ENCODE measurements at places on chromosomes 6 and 20.

DNA sequence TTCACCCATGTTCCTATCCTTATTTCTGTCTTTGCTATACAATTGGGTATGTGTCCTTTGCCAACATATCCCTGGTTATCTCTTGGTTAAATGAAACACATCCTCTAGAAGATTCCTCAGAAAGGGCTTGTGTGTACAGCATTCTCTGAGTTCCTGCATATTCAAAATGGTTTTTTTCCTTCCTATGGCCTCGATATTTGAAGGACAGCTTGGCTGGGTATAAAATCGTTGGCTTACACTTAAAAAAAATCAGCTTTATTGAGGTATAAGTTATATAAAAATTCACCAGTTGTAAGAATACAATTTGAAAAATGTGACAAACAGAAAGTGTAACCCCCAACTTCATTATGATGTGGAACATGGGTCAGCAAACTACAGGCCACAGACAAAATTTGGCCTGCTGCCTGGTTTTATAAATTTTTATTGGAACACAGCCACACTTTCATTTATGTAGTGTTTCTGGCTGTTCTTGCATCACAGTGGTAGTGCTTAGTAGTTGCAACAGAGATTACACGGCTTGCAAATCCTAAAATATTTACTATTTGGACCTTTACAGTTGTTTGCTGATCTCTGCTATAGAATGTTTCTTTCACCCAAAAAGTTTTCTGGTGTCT, 16.7 kb downstream of the PCMT1 start:
- DNase-seq: no peak

DNA sequence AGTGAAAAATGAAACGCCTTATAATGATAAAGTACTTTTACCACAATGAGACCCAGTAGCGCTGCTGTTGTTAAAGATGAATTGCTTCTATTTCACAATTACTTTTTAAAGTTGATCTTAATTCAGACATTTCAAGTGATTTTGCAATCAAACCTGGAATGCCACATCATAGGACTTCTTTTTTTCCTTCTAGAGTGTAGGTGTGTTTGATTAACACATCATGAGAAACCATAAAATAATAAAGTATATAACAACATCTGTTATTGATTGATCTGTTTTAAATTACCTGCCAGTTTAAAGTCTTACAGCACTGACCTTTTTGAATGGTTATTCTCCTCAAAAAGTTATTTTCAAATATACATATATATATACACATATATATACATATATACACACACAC, 38.6 kb downstream of the HEBP2 start:
- no peak for DNase-seq

- DNase-seq: no peak
Measured at GRCh38 chr20:460180-460579, 2.2 kb downstream of the TBC1D20 start.

DNA sequence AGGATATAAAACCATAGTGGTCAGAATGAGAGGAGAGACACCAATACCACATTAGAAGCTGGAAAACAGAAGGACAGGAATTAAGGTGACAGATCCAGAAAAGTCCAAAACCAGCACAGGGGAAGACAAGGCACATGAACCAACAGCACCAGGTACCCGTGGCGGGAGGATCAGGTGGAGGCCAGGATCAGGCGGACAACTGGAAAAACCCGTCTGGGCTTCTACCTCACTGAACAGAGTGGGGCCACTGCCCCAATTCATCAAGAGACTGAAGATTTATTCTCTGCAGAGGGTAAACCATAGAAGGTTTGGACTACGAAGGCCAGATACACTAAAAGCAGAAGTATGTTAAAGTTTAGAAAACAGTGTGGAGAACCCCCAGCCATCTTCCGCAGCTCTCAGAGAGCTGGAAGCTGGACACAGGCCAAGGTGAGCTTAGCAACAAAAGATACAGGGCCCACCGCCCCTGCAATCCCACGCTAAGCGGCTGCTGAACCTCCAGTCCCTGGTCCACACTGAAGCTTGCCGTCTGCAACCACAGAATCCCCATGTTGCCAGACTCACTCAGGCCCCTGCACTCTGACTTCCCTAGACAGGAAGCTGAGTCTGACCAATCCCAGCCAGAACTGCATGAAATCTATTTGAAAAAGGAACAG, 29.9 kb downstream of the ABHD12 start:
- DNase-seq: no peak

GRCh38 chr20:36632487-36633284, 13.3 kb downstream of the SLA2 start:
- no peak for DNase-seq

GRCh38 chr6:63750400-63750799, 114.8 kb downstream of the PHF3 start:
- DNase-seq: no peak

DNA sequence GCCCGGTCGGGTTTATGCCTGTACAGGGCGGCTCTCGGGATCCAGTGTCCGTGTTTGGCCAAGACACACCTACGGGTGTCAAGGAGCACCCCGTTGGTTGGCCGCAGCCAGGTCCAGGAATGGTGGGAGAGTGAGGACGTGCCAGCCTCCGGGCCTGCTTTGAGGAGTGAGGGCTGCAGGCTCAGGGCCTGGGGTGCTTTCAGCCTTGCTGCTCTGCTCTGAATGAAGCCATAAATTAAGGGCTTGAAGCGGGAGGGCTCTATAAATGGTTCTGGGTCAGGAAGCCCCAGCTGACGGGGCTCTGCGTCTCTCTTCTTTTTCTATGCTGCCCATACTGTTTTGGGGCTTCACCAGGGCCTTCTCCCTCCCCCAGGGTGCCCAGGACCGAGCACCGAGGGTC, 15.1 kb downstream of the GATA5 start:
- no peak for DNase-seq

DNA sequence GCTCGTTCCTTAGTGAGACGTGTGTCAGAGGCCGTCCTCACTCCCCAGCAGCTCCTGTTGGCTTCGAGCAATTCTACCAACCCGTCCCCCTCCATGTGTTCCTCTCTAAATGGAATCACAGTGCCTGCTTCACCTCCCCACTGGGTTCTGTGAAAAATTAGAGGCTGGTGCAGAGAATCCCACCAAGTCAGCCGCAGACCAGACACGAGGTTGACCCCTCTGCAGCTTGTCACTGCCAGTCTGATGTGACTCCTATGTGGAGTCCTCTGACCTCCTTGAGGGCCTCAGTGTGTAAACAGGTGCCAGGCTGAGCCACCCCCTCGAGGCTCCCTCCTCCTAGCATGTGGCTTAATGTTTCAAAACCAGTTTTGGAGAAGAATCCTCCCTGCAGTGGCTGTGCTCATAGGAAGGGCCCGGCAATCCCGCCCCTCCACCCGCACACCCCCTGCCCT, 12.6 kb upstream of the IRF4 start:
- no peak for DNase-seq

DNA sequence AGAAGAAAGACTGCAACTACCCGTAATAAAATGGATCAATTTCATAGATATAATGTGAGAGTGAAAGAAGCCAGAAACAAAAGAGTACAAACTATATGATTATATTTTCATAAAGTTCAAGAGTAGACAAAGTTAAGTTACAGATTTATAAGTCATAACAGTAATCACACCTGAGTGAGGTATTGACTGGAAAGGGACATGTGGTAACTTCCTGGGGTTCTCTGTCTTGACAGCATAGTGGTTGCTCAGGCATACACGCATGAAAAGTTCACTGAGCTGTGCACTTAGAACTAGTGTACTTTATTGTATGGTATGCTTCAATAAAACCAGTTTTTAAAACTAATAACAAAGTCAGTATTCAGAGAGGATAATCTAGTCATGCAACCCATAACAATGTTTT, 653.6 kb downstream of the EPM2A start:
- no peak for DNase-seq

- no peak for DNase-seq
Measured at GRCh38 chr6:10621847-10622246, 72.6 kb downstream of the C6orf52 start.

DNA sequence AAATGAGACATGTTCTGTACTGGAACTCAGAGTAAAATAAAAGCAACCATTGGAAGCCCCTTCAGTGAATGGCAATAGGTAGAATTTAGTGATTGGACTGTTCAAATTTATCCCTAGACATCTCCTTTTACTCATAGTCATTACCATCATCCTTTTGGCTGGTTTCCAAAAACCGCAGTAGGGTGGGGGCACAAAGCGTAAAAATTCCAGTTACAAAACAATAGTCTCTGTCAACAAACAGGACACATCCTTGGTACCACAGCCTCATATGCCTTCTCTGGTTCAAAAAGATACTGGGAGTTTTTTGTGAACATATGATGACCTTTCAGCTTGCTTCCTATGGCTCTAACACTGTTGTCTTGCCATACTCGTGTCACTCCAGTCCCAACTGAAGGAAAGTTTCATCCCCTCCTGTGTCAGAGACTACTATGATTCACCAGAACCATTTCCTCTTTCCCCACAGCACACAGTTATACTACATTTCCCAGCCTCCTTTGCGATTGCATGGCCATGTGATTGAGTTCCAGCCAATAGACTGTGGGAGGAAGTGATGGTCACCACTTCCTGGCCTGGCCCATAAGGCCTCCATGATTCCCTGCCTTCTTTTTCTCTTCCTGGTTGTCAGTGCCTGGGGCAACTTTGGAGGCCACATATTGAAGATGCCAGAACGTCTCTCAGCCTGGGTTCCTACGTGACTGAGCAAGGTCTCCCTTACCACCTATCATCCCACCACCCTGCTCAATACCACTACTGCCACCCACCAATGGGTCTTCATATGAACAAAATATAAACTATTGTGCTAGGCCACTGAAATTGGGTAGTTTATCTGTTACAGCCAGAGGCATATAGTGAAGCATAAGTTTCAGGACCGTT, 162.4 kb downstream of the ID4 start:
- peak; percentile 18 for DNase-seq

DNA sequence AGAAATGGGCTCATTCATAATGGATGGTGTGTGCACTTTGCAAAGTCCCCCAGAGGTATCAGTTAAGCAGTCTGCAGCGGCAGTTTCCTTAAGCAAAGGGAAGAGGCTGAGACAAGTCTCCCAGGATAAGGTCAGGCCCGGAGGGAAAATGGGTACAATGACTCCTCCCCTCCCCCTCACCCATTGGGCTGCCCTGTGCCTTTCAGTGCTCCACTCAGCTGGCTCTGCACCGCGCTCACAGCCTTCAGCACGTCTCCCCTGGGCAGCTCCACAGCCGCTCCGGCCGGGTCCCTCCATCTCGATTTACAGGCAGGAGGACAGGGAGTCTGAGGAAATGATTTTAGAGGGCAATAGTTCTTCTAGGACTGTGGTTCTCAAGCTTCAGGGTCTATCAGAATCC, 264.8 kb downstream of the LRFN2 start:
- DNase-seq: no peak

DNA sequence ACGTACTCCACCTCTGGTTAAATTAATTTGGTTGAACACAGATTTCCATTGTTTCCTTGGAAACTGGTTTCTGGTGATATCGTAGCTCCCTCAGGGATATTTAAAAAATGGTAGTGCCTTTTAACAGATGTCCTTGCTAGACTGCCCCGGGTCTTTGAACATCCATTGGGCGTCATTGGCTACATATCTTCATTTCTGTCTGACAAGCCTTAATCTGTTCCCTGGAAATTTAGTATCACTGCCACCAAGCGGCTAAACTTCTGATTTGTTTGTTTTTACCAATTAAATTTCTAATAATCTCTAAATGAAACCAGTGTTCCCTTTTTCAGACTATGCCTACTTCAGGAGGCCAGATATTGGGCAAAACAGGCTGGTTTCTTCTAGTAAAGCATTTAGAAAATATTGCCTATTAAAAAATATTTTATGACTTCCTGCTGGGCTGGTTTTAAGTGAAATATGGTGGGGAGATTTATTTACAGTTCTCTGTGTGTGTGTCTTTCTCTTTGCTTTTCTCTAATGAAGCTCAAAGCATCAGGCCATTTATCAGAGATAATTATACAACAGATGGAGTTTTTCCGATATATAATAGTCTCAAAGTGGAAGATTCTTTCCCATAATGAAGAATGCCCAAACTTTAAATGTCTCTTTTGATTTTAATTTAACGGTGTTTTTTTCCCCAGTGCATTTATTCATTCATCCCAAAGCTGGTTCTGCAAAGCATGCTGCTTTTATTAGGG, 249.5 kb downstream of the ZFAND3 start:
- no peak for DNase-seq

DNA sequence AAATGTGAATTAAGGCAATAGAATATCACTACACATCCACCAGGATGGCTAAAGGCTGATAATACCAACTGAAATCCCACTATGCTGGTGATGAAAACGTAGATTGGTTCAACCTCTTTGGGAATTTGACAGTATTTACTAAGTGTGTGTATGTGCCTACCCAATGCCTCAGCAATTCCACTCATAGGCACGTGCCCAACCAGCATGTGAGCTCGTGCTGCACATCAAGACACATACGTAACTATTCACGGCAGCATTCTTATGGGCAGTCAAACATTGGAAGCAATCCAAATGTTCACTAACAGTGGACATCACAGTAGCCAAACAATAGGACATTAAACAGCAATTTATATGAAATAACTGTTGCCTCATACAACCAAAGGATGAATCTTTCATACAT, 15.7 kb upstream of the AFDN start:
- no peak for DNase-seq

GRCh38 chr6:105359419-105360370, 43.2 kb downstream of the PREP start:
- no peak for DNase-seq

- no peak for DNase-seq
Measured at GRCh38 chr20:47740121-47740861, 45.0 kb downstream of the SULF2 start.

- peak; percentile 26 for DNase-seq
Measured at GRCh38 chr20:20820104-20820503, 107.7 kb upstream of the RALGAPA2 start.

GRCh38 chr6:16183187-16183664, 54.3 kb downstream of the MYLIP start:
- DNase-seq: peak; percentile 57
